ENCODE measurements at places on chromosomes 3 and 15.
A peak's percentile ranks its signal among the peaks of the same experiment; 100 is the strongest.

DNA sequence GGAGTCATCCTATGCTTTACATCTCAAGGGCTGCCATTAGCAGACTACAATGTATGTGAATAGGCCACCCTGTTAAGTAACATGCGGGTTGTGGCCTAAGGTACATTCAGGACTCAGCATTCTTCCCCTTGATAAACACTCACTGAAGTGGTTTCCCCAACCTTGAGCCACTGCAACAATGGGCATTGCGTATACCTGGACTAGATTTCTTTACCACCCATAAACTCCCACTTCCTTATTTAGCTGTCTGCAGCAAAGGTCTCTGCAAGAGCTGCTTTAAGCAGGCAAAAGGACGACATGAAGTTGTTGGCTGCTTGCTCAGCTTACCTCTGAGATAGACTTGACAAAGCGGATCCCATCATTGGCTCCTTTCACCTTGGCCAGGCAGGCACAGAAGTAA, 16.2 kb downstream of the FYCO1 start:
- no peak for DNase-seq

DNA sequence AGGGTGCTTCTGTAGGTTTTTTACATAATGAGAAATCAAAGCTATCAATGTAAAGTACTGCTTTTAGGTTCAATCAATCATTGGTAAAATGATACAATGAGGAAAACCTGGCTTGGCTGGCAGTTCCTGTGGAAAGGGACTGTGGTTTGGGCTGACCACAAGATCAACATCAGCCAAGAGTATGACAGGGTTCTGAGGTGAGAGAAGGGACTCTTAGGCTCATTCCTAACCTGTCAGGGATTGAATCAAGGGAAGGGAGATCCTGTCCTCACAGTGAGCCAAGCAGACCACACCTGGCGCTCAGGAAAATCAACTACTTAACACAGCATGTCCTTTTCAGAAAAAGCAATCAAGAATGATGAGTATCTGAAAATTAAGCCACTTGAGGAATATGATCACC, 111.1 kb downstream of the MAGI1 start:
- no peak for DNase-seq

DNA sequence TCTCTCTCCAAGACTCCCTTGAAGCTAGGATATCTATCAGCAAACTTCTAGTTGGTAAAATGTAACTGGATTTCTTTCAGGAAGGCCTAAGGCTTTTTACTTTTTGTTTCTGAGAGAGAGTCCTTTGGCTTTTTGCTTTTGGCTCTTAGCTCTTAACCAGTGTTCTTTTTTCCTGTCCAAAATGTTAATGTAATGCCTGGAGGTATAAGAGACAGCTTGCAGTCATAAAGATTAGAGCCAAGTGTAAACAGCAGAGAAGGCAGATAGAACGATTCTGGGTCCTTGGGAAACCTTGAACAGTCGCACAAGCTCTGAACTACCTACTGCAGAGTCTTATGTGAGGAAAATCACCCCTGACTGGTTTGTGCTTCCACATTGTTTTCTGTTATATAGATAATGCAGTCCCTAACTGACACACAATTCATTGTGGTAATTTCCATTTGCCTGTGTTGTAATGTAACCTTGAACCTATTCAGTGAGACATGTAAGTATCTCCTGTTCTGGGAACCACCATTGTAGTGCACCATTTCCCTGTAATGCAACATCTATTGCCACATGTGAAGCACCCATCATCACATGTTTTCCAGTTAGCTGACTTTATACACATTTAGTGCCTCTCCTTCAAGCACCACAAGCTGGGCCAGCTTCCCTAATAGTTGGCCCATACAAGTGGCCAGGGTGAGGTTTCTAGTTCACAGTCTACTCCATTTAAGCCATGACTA, 1311.9 kb downstream of the ROBO1 start:
- DNase-seq, result no peak

DNA sequence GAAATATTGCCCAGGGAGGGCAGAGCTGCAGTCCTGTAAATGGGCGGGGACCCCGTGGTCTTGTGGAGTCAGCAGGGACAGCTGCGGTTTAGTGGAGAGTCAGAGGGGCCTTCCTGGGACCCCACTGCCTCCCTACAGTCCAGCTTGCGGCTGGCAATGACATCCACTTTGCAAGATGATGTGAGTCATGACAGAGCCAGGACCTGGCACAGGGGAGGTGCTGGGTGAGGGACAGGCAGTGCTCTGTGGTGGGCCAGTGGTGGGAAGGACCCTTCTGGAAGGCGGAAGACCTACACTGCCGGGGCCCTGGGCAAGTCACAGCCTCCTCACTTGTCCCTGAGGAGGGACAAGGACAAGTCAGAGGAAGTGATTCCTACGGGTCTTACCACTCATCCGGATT, 17.8 kb downstream of the APBA2 start:
- no peak for DNase-seq

DNA sequence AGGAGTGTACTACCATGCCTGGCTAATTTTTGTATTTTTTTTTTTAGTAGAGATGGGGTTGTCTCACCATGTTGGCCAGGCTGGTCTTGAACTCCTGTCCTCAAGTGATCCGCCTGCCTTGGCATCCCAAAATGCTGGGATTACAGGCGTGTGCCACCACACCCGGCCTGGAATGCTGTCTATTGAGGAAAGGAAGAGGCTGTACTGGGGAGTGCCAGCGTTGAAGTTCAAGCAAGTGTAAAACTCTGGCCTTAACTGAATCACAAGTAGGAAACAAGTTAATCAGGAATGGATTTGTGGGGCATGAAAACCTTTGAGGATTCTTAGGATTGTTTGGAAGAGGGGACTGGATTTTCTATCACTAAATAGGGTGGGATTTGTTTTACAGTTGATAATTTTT, 1.4 kb upstream of the SENP2 start:
- no peak for DNase-seq

- DNase-seq, result no peak
These were observed 68.7 kb downstream of the AAGAB start for GRCh38 chr15:67185621-67186225.

DNA sequence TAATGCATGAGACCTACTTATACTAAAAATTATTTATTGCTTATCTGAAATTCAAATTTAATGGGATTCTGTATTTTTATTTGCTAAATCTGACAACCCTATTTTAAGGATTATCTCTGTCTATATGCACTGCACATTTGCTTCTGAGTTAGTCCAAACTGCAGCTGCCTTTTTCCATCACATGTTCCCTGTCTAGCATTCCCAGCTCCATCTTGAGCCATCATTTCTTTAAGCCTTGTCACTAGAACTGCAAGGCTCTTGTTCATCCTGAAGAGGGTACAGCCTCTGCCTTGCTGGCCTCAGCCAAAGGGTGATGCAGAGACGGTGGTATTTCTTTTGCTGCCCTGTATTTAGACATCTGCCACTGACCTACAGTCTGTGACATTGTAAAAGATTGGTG, 125.8 kb upstream of the STT3B start:
- DNase-seq, result no peak

- no peak for DNase-seq
These were observed 33.1 kb downstream of the NIPA2 start for GRCh38 chr15:22871481-22872086.

- peak; percentile 45 for DNase-seq
These were observed 280.7 kb downstream of the NFKBIZ start for GRCh38 chr3:102129760-102130608.

DNA sequence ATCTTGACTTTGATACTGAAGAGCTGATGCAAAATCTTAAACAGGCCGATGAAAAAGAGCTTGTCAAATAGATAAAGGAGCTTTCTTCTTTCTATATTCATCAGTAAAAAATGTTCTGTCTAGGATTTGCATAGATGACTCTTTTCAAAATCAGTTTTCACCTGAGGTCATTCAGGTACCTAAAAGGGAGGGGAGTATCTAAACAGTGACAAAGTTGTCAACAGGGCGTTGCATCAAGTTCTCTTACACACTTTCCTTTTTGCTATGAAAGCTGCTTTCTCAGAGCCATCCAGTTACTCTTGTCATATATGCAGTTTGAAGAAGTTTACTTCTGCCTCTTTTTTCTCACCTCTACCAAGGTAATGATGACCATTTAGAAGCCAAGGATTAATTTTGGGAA, 60.0 kb downstream of the AKAP13 start:
- no peak for DNase-seq

GRCh38 chr3:57757642-57758297, 1.7 kb downstream of the SLMAP start:
- no peak for DNase-seq

DNA sequence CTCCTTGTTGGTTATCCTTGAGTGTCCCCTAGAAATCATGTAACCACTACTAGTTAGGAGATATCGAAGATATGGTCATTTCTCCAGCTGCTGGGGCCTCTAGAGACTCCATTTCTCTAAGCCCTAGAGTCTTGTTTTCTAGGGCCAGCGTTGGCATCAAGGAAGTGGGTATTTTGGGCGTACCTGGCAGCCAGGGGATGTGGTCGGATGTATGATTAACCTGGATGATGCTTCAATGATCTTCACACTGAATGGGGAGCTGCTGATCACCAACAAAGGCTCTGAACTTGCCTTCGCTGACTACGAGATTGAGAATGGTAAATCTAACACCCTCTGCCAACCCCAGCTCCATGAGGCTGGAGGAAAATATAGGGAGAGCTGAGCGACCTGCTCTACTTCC, 325.5 kb downstream of the RYR3 start:
- DNase-seq, result no peak

- no peak for DNase-seq
These were observed 4.0 kb downstream of the SCAANT1 start for GRCh38 chr3:63908081-63908736.

DNA sequence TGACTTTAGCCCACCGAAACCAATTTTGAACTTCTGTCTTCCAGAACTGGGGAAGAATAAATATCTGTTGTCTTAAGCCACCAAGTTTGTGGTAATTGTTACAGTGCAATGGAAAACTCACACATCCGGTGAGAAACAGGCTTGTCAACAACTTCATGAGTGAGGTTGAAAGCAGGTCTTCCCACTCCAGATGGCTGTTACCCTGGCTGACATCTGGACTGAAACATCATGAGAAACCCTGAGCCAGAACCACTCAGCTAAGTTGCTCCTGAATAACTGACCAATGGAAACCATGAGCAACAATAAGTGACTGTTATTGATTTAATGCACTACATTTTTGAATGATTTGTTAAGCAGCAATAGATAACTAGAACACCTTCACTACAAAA, 10.3 kb downstream of the ACSBG1 start:
- DNase-seq, result no peak

DNA sequence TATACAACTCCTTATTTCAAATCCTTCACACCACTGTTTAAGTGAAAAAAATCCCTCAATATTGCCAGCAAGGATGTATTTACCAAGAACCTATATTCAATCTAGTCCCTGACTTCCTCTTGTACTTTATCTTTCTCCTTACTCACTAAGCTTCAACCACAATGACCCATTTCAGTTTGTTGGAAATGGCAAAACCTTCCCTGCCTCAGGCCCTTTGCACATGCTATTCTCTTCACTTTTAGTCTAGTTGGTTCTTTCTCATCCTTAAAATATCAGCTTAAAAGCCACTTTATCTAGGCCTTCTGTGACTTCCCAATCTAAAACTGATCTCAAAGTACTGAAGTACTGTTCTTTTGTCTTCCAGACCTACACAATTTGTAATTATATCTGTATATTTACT, 81.3 kb upstream of the ACTC1 start:
- no peak for DNase-seq

- no peak for DNase-seq
These were observed 55.8 kb downstream of the TNFAIP8L3 start for GRCh38 chr15:51038974-51039319.

DNA sequence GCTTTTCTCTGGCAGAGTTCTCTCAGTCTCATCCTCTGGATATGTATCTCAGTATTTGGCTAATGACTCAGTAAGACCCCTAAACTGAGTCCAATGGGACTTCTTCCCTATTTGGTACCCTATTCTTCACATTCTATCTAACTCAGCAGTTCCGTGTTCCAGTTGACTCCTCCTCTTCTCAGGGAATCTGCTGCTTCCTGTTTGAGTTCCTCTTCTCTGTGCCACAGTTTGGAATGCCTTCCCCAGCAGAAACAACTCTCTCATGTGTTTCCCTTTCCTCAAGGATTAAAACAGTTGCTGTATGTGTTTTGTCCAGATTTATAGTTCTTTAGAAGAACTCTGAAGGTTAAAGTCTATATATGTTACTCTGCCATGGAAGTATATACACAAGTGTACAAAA, 344.0 kb upstream of the RARB start:
- DNase-seq, result no peak

DNA sequence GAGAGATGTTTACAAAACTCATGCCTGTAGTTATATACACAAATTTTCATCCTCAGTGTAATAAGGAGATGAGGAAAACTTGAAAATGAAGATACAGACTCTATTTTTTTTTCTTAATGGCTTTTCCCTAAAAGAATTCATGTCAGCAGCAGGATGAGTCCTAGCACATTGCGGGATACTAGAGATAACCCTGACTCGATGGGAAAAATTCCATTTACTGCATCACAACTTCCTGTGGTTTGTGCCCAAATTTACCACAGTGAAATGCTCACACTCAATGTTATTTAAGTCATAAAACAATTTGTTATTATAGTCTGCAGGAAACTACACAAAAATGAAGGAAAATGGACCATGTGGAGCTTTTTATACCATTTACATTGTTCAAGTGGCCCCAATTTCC, 581.9 kb upstream of the ZNF717 start:
- no peak for DNase-seq

DNA sequence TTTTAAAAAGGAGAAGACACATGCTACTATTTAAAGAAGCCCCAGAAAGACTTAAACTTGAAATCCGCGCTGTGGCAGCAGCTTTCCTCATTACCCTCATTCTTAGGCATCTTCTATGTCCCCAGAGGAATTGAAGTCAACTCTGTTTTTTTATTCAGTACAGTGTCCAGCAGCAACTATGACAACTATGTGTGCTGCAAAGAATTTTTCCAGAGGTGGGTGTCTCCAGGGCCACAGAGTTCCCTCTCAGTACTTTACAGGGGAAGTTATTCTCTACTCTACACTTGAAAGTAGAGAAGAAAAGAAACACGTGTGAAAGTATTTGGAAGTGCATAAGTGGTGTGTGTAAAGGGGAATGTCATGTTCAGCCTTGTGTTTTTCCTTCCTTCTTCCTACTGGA, 32.0 kb downstream of the GATM start:
- DNase-seq, result no peak

GRCh38 chr15:90957791-90958190, 3.1 kb downstream of the RCCD1 start:
- DNase-seq, result no peak

DNA sequence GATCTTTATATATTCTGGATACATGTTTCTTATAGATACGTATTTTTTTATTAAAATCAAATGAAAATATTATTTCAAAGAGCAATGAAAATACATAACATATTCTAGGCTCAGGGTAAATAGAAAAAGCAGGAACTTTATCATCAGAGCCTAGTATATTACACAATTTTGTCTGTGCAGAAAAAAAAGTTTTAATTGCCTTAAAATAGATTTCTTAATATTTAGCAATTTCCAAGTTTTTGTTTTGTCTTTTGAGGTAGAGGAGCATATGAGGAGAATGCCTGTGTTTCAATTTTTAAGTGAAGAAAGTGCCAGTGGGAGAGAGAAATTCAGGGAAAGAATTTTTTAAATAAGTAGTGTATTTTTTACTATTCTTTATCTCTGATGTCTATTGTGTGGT, 10.5 kb downstream of the CAPN7 start:
- no peak for DNase-seq
